ENCODE measurements at places on chromosomes 4 and X.

DNA sequence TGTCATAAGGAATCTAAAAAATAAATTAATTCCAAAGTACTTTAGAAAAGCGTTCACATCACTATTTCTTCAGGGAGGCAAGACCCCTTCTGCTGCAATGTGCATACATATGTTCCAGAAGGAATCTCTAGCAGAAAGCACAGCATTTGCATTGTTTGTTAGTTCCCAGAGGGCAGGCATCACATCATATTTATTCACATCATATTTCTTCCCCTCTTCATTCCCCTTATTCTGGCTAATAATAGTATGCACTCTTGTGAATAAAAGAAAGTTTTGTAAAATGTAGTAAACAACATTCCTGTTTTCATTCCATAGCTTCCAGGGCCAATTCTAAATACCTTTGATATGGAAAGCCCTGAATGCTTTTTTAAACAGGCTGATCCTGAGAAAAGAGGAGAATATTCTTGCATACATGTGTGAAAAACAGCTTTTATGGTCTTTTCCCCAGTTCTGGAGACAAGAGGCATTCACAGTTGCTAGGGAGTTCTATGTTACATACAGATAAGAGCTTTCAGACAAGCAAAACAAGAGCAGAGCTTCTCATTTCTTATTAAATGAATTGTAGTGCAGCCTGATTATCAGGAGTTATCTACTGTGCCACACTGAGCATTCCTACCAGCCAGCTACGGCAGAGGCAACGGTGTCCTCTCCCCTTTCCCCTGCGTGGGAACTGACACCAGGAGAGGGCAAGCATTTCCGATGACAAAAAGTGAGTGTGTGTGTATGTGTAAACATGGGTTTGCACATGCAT is 15.2 kb downstream of the GATB start:
- no peak for DNase-seq

DNA sequence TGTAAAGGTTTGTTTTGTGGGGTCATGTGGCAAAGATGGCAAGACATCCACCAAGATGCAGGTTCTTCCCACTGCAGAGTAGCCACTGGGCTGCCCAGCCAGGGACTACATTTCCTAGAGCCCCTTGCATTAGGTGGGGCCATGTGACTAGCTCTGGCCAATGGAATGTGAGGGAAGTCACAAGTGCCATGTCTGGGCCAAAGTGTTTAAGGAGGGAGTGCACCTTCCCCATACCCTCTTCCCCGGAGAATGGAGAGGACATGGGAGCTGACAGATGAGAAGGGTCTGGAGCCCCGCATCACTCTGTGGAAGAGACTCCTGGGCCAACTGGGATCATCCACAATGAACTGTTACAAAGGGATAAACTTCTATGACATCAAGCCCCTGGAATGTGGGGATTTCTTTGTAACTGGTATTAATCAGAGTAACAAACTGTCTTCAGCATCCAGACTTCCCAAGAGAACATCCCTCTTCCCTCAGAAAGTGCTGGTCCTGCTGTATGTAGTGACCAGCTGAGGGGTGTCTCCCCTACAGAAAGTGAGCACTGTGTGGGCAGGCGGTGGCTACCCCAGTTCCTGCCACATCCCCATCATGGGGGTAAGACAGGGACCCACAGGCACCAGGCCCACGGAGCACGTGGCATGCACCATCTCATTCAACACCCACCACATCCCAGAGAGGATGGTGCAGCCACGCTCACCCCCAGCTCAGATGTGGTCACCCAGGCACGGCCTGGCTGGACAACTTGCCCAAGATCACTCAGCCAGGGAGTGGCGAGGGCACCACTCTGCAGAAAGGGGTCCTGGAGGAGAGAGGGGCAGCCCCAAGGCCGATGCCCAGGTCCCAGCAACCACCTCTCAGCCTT is 10.9 kb downstream of the PPP2R2C start:
- peak; percentile 63 for DNase-seq

- no peak for DNase-seq
Measured at GRCh38 chr4:124097447-124097846, 615.1 kb downstream of the ANKRD50 start.

GRCh38 chr4:47933840-47934239 is 19.5 kb upstream of the NFXL1 start:
- DNase-seq = no peak

GRCh38 chr4:178356725-178357124 is 914.5 kb upstream of the AGA start:
- no peak for DNase-seq

- DNase-seq = no peak
Measured at GRCh38 chr4:1294424-1294823, 4.7 kb downstream of the MAEA start.

DNA sequence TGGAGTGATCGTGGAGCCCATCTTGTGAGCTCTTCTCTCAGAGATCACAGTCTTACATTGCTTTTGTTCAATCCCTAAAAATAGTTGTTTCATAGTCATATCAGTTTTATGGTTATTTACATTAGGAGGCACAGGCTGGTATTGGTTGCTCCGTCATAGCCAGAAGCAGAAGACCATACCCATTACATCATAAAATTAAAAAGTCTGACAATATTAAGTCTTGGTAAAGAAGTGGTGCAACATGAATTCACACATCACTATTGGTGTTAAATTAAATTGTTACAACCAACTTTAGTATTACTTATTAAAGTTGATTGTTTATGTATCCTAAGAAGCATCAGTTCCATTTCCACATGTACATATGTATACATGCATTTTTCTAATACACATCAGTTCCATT is 84.6 kb downstream of the LARP1B start:
- no peak for DNase-seq

GRCh38 chrX:41734530-41734929 is 10.5 kb downstream of the GPR82 start:
- DNase-seq = no peak

DNA sequence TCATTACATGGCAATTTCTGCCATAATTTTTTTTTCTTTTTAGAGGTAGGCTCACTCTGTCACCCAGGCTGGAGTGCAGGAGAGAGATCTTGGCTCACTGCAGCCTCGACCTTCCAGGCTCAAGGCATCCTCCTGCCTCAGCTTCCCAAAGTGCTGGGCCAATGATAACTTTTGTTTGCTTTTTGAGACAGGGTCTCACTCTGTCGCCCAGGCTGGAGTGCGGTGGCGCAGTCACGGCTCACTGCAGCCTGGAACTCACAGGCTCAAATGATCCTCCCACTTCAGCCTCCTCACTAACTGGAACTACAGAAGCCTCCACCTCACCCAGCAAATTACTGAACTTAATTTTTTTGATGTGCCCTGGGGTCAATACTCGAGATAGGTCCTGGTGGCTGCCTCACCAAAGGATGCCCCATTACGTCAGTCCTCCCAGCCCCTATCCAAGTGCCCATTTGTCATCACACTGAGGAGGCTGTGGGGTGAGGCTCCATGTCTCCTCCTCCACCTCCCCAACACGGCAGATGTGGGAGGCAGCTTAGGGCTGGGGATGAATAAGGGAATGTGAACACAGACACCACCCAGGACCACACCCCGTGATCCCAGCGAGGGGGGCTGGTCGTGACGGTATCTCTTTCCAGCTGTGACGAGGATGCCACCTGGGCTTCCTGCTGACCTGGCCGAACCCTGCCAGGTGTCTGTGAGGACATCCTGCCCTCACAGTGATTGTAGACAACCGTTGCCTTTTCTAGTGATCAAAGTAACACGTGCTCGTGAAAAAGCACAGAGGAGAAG is 12.4 kb upstream of the NKX1-1 start:
- no peak for DNase-seq

GRCh38 chr4:4320528-4320927 is 30.5 kb downstream of the ZBTB49 start:
- no peak for DNase-seq

DNA sequence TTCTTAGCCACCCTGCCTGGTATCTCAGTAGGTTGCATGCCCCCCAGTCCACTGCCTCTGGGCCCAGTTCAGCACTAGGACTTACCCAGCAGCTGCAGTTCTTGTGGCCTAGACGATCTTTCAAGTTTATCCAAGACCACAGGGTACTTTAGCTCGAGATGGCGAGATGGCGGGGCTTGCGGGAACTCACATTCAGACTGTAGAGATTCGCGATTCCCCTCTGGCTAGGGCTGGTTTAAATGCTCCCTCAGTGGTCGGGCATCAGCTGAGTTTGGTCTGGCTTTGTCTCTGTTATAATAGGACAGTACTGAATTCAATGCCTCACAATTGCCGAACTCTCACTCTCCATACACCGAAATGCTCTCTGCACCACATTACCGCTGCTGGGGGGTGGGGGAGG is 18.4 kb upstream of the RFC1 start:
- DNase-seq = no peak

DNA sequence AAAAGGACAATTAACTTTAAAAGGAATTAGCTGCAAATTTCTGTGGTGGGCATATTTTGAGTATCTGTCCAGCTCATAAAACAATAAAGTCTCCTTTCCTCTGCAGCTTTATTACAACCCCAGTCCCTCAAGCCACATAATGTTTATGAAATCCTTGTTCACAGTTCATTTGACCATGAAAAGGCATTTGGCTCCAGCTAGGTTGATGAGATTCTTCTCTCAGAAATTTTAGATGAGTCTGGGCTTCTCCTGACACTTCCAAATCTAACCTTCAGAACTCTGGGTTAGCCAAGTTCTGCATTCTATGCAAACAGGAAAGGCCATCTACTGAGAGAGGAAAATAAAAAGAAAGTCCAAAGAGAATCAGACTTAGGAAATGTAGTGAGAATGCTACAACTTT is 156.8 kb downstream of the GRXCR1 start:
- no peak for DNase-seq

DNA sequence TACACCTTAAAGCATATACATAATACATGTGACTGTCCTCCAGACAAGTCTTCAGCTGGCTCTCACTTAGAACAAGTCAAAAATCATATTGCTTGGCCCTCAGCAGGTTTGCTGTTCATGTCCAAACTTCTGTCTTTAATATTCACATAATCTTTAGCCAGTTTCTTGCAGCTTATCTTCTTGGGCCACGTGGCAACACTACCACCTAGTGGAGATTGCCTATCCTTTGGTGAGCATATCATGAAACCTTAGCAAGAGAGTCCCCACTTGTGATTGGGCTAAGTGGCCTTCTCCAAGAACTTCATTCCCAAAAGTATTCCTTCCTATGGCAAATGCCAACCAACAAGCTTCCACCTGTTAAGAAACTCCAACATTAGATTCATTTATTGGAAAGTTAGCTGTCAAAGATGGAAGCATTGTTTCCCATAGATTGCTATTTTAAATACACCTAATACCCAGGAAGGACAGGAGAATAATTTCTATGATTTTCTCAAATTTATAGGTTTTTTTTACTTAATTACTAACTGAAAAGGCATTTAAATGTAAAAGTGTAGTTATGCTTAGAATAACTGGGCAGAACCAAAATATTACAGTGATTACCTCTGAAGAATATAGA is 231.9 kb upstream of the INTU start:
- peak; percentile 35 for DNase-seq

- DNase-seq = peak; percentile 69
Measured at GRCh38 chrX:41110801-41111625, 25.8 kb downstream of the USP9X start.

DNA sequence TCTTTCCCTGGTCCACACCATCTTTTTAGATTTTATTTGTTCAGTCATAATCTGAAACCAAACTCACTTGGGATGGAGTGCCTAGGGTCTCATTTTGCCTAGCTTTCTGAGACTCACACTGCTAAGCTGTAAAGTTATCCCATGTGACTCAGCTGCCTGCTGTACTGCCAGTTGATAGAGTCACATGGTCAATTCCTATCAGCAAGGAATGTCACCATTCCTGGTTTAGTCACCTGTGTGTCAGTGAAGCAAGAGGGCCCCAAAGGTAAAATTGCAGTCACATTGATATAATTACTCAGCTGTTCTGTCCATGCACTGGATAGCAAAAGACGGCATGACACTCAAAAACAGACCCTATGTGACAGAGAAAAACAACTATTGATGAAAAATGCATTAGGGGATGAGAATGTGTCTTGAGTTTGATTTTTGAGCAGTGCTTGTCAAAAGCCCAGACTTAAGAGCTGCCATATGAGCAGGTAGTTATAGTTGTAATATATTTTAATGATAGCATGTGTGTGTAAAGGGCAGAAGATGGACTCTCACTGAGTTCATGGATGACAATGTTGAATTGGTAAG is 413.2 kb downstream of the PPARGC1A start:
- DNase-seq = no peak

Data from NCI-H226 (cell line).